ENCODE measurements at places on chromosomes 5 and 9.

- H3K36me3 ChIP-seq: no peaks in the 10 kb centered on the region
- no peaks in the 10 kb centered on the region for H3K27me3 ChIP-seq
- DNase-seq: no peak
- no peak overlapping the region for H3K27ac ChIP-seq
These were observed 4.2 kb downstream of the LECT2 start for GRCh38 chr5:135950611-135951010.

- H3K27me3 ChIP-seq: no peaks in the 10 kb centered on the region
- no peaks in the 10 kb centered on the region for H3K4me1 ChIP-seq
- H3K27ac ChIP-seq: peak within 1 kb of the TSS; percentile 61
- peak; percentile 88 for DNase-seq
These were observed at the start of gene SLC1A1 for GRCh38 chr9:4489919-4490704. Gene SLC1A1, plus strand, starts transcription at chr9:4490468. Its CDS starts 212 bp downstream, at chr9:4490680.

- H3K36me3 ChIP-seq: no peaks in the 10 kb centered on the region
- H3K4me1 ChIP-seq: no peaks in the 10 kb centered on the region
- no peak for DNase-seq
- H3K27me3 ChIP-seq: no peaks in the 10 kb centered on the region
- H3K4me3 ChIP-seq: no peak overlapping the region
These were observed 258.5 kb downstream of the BNC2 start for GRCh38 chr9:16611983-16612382.

DNA sequence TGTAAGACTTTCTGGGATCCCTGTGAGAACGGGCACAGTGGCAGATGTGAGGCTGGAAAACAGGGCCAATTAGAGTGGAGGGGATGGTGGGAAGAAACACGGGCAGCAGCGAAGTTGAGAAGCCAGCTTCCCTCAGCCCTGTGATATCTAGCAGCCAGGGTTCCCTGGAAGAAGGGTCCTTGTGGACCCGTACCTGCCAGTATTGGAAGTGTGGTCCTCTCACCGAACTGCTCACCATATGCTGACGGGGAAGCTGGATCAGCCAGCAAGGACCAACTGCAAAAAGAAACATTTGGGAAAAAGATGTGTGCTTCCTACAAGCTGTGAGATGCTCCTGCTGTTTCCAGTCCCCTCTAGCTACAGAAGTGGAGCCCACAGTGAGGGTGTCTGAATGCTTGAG is 13.6 kb downstream of the CKMT2 start:
- peaks cover 3% of the 10 kb centered on the region for H3K36me3 ChIP-seq
- DNase-seq: no peak
- no peak overlapping the region for H3K4me3 ChIP-seq
- H3K27me3 ChIP-seq: no peaks in the 10 kb centered on the region
- no peak overlapping the region for H3K27ac ChIP-seq

GRCh38 chr5:94613583-94613982 is 4.8 kb downstream of the KIAA0825 start:
- H3K27ac ChIP-seq: no peak overlapping the region
- no peaks in the 10 kb centered on the region for H3K36me3 ChIP-seq
- no peak for DNase-seq
- H3K27me3 ChIP-seq: no peaks in the 10 kb centered on the region
- H3K4me3 ChIP-seq: no peak overlapping the region
- no peaks in the 10 kb centered on the region for H3K4me1 ChIP-seq

- no peak for DNase-seq
- H3K4me3 ChIP-seq: no peak overlapping the region
- peaks cover 1% of the 10 kb centered on the region for H3K36me3 ChIP-seq
- no peaks in the 10 kb centered on the region for H3K4me1 ChIP-seq
These were observed 41.6 kb downstream of the ERGIC1 start for GRCh38 chr5:172875505-172876279.
